Substantia nigra (tissue), 51 donors: ENCODE measurements at places on chromosomes 16 and 17.
A peak's percentile ranks its signal among the peaks of the same experiment; 100 is the strongest.

DNA sequence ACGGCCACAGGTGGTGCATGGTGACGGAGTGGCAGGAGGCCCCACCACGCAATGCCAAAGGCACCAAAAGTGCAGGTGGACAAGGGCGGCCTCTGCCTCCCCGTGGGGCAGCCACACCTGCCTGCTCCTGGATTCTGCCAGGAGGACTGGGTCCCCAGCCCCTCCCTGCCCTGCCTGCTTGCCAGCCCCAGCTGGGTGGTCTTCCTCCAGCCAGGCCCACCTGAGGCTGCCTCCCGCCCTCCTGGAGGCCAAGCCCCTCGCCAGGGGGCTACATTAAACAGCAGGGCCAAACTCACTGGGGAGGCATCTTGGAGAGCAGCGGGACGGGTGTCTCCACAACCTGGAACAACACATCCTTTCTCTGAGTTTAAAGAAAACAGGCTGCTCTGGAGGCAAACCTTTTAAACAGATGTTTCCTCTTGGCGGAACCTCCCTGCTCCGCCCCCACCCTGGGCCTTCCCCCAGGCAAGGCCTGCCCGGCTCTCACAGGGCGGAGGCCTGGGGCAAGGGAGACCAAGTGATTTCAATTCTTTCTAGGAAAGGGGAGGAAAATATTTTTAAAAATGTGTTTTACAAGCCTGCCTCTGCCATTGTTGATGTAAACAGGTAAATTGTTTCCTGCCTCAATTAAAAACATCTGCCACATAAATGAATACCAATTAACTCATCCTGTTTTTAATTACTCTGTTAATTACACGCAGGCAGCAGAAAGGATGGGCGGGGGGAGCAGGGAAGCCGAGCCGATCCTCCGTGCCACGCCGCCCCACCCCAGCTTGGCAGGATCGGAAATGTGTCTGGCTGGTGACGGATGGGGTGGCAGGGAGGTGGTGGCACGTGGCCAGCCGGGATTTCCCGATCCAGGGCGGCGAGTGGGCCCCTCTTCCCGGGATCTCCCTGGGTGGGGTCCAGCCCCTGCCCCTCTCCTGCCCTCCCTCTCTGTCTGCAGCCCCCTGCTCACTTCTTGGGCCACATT is 54.4 kb upstream of the PABPN1L start:
- DNase-seq = no peak

GRCh38 chr17:28926366-28926765 is 23.5 kb upstream of the DHRS13 start:
- no peak for DNase-seq

DNA sequence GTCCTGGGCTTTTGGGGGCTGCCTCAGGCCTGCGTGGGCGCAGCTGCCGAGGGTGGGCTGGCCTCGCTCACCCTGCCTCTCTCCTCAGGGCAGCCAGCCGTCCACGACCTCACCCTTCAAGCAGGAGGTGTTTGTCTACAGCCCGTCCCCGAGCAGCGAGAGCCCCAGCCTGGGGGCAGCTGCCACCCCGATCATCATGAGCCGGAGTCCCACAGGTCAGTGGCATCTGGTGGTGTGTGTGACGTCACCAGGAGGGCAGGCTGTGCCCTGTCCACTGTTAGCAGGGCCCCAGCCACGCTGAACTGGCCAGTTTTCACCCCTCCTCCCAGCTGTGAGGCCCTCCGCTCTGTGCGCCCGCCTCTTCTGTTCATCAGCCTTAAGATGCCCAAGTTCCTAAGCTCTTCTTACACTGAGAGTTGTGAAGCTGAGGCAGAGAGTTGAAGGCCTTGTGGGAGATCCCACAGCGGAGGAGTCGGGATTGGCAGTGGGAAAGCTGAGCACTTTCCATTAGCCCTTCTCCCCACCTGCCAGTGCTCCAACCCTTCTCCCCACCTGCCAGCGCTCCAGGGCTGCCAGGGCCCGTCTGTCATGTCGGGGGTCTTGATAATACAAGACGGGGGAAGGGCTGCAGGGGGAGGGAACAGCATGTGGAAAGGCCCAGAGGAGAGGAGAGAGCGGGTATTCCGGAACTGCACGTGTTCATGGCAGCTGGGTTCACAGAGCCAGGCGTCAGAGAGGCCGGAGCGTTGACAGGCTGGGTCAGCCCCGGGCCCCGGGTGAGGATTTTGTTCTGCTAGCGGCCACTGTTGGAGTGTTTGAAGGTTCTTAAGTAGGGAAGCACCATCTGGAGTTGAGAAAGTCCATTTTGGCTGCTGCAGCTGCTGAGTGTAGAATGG is 36.3 kb downstream of the OR1D5 start:
- no peak for DNase-seq

GRCh38 chr16:67749436-67750078 is 30.4 kb upstream of the GFOD2 start:
- DNase-seq = no peak

DNA sequence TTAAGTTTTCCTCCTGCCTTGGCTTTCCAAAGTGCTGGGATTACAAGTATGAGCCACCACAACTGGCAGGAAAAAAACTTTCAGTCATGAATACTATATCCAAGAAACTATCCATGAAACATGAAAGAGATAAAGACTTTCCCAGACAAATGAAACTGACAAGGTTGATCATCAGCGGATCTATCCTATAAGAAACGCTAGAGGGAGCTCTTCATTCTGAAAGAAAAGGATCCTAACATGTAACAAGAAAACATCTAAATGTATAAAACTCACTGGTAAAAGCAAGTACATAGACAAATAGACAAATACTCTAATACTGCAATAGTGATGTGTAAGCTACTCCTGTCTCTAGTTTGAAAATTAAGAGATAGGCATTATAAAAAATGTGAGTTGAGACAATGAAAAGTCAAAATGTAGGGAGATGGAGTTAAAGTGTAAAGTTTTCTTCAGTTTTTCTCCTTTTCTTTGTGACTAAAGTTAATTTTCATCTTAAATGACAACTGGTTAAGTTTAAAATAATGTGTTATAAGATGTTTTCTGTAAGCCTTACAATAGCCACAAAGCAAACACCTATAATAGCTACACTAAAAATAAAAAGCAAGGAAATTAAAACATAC is 79.6 kb upstream of the TEKT1 start:
- DNase-seq = no peak

GRCh38 chr17:77606146-77606864 is 352.2 kb upstream of the TNRC6C start:
- DNase-seq = no peak

- no peak for DNase-seq
Measured at GRCh38 chr16:28307936-28308335, 15.6 kb downstream of the SBK1 start.

- DNase-seq = peak; percentile 38
Measured at GRCh38 chr17:79612468-79613194, 1.8 kb upstream of the RBFOX3 start.

GRCh38 chr16:30626236-30626635 is 16.0 kb upstream of the ZNF689 start:
- no peak for DNase-seq

DNA sequence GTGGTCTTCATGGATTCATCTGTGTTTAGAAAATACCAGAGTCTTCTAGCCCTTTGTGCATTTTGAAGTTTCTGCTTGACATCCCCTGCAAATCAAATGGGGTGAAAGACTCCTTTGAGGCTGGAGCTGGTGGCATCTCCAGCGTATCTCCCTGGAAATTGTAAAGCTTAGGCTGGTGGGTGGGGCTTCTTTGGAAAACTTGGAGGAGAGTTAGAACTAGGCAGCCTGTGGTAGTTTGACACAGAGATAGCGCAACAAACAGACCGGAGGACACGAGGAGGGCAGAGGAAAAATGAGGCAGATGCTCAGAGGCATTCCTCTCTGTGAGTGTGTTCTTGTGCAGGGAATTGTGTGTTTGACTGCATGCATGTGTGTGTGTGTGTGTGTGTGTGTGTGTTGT is 116.3 kb downstream of the IRX5 start:
- no peak for DNase-seq
